NCI-H2171 treated with DMSO at 0.1 percent for 48 hours (cell line): ENCODE measurements at places on chromosomes 7 and 10.

- DNase-seq: no peak
Measured at GRCh38 chr7:106089647-106090046, 22.5 kb downstream of the SYPL1 start.

GRCh38 chr10:24762966-24763623 is 39.4 kb upstream of the ARHGAP21 start:
- no peak for DNase-seq

- DNase-seq: no peak
Measured at GRCh38 chr10:51861051-51861450, 161.7 kb upstream of the CSTF2T start.

GRCh38 chr7:20269726-20270125 is 52.5 kb upstream of the MACC1 start:
- no peak for DNase-seq

GRCh38 chr10:113423981-113424721 is 128.7 kb upstream of the HABP2 start:
- DNase-seq: no peak

DNA sequence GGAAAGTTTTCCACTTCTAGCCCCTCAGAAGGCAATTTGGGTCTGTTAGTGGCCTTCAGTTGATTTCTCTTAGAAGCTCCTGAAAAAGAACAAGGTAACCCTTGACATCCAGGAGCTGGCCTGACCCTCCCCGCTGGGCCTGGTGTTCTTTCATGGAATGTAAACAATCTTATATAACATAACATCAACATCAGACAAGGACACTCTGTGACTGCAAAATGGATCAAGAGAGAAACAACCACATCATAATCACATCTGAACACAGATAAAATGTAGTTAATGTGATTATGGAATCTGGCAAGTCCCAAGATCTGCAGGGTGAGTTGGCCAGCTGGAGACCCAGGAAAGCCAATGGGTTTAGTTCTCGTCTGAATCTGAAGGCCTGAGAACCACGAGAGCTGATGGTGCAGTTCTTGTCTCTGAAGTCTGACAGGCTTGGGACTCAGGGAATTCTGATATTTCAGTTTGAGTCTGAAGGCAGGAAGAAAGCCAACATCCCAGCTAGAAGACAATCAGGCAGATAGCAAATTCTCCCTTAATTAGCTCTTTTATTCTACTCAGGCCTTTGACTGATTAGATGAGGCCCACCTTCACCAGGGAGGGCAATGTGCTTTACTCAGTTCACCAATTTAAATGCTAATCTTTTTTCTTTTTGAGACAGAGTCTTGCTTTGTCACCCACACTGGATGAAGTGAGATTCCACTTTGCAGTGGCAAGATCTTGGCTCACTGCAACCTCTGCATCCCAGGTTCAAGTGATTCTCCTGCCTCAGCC is 91.4 kb upstream of the NAMPT start:
- DNase-seq: no peak

DNA sequence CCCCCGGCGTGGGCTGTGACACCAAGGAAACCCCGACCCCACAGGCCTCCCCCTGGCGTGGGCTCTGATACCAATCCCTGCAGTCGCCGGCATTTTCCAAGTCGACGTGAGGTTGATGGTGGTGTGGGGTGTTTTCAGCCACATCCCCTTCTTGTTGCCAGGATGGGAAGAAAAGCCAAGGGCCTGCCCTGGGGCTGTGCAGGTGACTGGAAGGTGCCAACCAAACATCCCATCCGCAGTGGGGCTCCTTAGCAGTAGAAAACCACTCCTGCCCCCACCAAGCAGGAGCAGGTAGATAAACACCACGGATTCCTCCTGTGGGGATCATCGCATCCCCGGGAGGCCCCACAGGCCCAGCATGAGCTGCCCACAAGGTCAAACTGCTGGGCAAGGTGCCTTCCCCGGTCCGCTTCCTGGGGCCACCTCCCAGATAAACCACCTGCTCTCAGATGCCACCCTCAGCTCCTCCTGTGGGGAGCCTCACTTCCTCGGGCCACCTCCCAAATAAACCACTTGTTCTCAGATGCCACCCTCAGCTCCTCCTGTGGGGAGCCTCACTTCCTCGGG is 88.5 kb upstream of the DIP2C start:
- no peak for DNase-seq

DNA sequence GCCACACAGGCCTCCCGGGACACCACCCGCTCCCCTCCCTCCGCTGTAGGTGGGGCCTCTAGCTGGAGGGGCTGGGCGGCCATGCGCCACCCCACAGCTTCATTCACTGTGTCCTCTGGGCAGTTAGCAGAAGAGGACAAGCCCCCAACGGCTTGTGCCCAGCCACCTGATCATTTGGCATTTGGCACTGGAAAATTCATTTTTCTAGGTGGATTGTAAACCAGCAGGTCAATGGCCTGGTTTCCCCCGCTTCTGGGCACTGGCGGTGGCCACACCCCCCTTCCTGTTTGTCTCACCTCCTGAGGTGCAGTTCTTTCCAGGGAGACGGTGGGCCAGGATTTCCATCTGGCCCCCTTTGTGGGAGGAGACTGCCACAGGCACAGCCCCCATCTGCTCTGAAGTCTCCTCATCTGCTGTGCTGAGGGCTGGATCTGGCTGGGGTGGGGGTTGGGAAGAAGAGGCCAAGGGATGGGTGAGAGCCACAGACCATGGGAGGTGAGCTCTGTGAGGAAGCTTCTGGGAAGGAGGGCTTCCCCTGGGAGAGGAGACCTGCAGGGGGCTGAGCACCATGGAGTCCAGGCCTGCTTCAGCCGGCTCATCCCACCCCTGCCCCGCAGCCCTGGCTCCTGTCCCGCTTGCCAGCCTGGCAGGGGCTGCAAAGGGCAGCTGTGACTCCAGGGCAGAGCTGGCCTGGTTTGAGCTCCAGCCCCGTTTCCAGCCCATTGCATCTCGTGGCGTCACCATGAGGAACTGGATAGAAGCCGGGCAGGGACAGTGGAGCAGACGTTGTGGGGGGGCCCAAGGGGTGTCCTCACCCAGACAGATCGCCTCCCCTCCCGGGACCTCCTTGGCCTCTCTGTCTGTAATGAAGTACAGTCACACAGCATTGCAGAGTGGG is 40.1 kb upstream of the SLC29A3 start:
- peak; percentile 59 for DNase-seq

DNA sequence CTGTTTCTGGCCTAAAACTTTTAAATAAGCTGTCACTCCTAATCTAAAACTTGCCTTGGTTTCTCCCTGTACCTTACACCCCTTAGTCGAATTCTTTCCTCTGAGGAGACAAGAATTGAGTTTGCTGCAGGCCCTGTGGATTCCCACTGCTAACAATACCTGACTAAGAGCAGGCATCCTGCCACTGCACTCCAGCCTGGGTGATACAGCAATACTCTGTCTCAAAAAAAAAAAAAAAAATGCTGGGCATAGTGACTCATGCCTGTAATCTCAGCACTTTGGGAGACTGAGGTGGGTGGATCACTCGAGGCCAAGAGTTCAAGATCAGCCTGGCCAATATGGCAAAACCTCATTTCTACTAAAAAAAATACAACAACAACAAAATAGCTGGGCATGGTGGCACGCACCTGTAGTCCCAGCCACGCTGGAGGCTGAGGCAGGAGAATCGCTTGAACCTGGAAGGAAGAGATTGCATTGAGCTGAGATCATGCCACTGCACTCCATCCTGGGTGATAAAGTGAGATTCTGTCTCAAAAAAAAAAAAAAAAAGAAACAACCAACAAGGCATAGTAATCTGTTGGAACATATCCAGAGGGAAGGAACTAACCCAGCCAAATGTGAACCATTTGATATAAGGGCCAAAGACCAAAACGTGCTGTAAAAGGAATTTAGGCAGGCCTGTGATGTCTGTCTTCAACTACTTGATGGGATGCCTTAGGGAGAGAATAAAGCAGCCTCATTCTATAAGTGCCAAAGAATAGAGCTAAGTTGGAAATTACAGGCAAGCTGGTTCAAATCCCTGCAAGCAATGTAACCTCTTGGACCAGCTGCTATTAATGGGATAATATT is 732.7 kb upstream of the AUTS2 start:
- DNase-seq: peak; percentile 8

DNA sequence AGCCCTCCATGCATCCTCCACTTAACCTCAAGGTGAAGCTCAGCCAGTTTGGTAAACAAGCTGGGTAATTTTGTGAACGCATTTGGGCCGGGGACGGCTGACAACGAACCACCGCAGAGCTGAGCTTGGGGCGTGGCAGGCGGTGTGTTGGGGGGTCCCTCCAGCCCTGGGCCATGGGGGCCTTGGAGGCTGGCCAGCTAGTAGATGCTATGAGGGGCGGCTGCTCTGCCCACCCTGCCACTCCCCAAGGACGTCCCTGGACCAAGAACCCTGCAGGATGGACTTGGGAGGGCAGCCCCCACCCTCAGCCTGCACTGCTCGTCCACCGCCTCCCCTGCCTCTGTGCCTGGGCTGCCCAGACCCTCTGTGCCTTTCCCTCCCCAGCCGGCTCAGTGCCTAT is 12.0 kb upstream of the SCART1 start:
- DNase-seq: no peak

DNA sequence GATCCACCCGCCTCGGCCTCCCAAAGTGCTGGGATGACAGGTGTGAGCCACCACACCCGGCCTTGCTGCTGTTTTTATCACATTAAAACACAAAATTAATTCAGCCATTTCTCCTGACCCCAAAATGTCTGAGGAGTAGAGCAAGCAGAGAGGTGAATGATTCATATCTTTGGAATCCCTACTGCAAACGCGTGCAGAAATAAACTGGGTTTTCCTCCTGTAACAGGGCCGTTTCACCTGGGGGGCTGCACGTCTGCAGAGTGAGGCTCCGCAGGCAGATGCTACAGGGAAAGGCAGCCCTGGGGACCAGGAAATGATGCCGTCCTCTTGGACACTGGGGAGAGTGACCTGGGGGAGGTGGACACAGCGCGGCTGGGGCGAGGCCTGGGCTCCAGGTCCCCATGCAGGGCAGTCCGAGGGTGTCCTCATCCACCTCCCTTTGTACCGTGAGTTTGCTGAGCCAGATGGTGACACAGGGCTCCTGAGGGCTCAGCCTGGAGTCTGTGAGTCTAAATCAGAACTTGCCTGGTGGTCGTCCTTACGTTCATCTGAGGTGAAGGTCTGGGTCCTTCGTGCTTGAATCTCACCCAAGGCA is 41.9 kb downstream of the PDGFA start:
- no peak for DNase-seq

GRCh38 chr7:68258609-68259008 is 1262.0 kb downstream of the TYW1 start:
- DNase-seq: peak; percentile 38

GRCh38 chr7:66167773-66168387 is 37.3 kb upstream of the TPST1 start:
- DNase-seq: no peak

GRCh38 chr10:49526619-49527018 is 12.3 kb downstream of the ERCC6 start:
- DNase-seq: no peak

GRCh38 chr10:76939933-76940468 is 697.6 kb downstream of the KCNMA1 start:
- no peak for DNase-seq

DNA sequence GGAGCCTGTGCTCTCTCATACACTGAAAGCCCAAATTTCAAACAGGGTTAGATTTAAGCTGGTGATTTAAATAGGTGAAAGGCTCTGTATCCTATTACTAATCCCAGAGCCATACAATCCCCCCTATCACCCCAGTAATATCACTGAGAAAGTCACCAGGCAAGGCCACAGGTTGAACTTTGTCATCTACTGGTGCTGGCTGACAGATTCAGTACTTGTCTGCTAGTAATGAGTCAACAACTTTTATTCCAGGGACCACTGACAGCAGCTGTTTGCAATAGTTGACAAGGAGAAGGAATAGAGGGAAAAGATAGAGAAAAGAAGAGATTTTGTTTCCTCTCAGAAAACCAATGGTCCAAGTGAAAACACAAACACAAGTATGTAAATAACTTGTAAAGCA is 10.4 kb downstream of the ASB15 start:
- DNase-seq: no peak

DNA sequence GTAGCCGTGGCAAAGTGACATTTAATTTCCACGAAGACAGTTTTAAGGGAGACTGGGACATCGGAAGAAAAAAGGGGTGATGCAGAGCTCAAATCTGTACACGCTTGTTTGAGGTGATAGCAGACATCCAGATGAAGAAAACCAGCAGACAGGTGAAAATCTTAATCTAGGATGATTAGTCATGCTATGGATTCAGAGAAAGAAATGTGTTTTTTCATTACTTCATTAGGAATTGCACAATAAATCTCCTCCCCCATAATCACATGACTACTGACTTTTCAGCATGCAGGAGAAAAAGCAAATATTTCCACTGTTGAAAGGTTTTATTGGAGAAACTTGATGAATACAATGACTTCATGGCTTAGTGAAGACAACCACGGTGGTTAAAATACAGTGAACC is 2.5 kb downstream of the NUDT5 start:
- DNase-seq: no peak

DNA sequence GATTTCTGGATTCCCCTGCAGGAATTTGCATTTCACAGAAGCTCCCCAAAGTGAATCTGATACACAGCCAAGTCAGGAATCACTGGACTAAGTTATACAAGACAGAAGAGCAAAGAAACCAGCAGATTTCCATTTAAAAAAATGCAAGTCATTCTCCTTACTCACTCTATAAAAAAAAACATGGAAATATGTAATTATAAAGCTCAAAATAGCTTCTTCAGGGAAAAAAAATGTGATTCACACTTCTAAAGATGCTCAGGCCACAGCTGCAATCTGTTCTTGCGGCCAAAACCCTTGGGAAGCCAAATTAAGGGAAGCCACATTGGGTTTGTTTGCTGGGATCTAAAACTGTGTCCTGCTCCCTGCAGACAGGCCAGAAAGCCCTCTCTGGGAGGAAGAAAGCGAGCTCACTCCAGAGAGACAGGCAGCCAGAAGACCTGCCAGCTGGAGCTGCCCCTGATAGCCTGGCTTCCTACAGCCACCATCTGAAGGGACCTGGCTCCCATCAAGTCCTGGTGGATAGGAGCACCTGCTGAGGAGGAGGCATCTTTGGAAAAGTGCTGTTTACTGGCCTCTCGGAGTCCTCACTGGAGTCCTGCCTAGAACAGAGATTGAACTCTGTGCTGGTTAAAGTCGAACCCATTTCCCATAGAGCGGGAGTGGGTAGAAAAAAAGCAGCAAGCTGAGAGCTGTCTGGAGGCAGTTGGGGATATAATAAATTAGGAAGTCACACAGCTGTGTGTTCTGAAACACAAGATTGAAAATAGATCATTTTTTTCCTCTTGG is 359.2 kb upstream of the AOAH start:
- peak; percentile 23 for DNase-seq
